ENCODE measurements at places on chromosomes 5 and 9.
A peak's percentile ranks its signal among the peaks of the same experiment; 100 is the strongest.

GRCh38 chr9:118028225-118028624, 324.0 kb downstream of the TLR4 start:
- DNase-seq, result no peak

GRCh38 chr9:127154390-127155191, 32.2 kb upstream of the ANGPTL2 start:
- no peak for DNase-seq

DNA sequence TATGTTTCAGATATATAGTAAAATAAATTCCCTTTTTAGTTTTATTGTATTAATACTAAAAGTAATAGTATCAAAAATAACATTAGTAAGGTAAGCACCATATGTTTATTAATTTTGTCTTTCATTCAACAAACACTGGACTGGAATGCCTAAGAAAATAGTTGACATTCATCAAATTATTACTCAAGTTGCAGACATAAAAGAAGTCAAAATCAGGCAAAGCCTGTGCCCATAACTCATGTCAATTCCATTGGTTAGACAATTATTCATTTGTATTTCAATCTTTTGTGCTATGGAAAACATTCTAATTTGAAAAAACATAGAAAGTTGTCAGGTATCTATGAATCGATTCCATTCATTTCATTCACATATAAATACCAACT, 158.9 kb downstream of the CEMIP2 start:
- DNase-seq, result no peak

DNA sequence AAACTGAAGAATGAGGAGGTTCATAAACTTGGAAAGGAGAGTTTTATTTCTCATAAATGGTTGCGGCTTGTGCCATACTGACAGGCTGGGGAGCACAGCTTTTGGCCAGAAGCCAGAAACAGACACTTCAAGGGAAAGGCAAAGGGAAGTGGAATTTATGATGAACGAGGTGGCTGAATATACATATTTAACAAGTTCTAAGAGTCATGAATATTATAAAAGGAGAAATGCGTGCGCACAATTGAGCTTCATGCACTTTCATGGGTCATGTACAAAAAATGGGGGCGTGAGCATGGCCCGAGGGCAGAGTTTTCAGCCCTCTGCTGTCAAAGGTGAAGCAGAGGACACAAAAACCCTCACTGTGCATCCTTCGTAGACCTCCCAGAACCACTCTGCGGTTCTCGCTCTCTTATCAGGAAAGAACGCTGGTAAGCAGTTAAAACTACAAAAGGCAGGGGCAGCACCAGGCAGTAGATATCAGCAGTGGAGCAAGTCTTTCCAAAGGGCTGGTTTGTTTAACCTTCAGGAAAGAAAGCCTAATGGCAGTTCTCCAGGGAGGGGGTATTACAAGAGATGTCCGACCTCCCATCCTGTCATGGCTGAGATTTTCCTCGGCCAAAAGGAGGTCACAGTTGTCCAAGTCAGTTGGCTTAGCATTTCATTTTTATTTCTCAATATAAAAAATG, 29.0 kb downstream of the AUH start:
- no peak for DNase-seq

- DNase-seq, result no peak
These were observed 248.7 kb upstream of the SLC30A5 start for GRCh38 chr5:68845131-68845530.

DNA sequence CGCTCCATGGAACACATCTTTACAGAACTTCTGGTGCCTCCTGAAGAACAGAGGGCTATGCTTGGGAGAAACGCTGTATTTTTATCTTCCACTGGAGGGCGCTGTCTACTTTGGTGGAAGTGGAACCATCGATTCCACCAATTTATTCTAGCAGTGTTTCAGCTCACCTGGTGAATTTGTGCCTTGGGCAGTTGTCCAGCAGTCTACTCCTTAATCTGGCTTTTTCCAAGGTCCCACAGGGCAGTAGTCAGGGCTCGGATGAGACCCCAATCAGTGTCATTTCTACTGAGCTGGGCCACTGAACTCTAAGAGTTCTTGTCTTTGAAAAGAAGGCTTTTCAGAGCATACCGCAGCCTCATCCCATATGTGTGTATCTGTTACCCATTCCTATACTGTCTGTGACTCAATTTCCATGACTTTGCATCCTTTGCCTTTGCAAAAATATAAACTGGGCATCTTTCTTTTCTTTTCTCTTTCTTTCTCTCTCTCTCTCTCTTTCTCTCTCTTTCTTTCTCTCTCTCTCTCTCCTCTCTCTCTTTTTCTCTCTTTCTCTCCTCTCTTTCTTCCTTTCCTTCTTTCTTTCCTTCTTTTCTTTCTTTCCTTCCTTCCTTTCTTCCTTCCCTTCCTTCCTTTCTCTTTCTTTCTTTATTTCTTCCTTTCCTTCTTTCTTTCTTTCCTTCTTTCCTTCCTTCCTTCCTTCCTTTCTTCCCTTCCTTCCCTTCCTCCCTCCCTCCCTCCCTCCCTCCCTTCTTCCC, 138.4 kb upstream of the ZNF618 start:
- peak; percentile 31 for DNase-seq

- DNase-seq, result no peak
These were observed 1.0 kb upstream of the SECISBP2 start for GRCh38 chr9:89317282-89317681.

GRCh38 chr9:126413391-126414068, 86.9 kb downstream of the MVB12B start:
- DNase-seq, result no peak

- no peak for DNase-seq
These were observed 247.0 kb downstream of the YTHDC2 start for GRCh38 chr5:113760486-113760885.
